ENCODE measurements at places on chromosomes 2 and 18.

GRCh38 chr18:12518326-12518725, 110.6 kb downstream of the PRELID3A start:
- DNase-seq = no peak

DNA sequence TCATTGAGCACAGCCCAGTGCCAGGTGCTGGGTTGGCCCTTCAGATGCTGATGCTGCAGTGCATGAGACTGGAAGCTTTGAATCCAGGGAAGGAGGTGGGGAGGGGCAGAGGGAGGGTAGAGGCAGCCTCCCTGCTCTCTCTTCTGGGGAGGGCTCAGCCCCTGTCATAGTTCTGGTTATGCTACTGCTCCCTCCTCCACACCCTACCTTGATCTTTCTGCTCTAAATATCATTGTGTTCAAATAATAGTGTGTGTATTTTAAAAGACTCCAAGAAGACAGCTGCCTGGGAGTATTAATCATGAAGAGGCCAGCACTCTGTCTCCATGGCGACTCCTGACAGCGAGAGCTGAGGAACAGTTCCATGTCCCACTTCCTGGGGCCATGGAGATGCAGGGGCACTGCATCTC, 3.8 kb upstream of the EGR4 start:
- DNase-seq = no peak

- no peak for DNase-seq
Observed at GRCh38 chr2:139354518-139354917, 574.3 kb upstream of the NXPH2 start.

DNA sequence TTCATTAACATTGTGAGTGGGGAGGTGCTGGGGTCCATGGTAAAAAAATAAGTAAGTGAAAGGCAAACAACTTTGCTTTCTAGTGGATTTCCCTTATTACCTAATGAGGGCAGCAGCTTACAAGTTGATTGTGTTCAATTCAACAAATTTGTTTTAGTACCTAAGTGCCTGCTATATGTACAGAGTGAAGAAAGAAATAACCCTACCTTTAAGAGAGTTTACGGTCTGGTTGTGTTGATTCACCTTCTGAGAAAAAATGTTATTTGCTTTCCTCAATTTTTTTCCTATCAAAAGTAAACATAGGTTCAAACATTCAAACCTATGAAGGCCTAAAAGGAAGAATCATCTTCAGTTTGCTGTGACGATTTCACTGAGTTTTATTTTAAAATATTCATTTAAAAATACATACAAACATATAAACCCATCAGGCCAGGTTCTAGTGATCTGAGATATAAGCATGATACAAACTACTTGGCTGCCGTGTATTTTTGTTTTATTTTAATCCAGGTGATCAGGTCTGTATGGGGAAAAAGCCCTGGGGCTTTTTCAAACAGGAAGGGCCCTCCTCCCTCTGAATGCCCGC, 1.5 kb upstream of the SPTBN1 start:
- peak; percentile 34 for DNase-seq

DNA sequence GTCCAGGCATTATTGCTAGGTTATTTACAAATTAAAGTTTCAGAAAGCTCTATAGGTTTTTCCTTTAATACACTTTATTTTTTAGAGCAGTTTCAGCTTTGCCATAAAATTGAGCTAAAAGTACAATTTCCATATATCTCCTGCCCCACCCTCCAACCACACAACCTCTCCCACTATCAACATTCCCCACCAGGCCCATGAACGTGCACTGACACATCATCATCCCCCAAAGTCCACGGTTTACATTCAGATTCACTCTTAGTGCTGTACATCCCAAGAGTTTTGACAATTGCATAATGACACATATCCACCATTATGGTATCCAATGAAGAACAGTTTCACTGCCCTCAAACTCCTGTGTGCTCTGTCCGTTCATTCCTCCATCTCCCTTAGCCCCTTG, 139.4 kb downstream of the NBAS start:
- no peak for DNase-seq

- no peak for DNase-seq
Observed at GRCh38 chr2:125796784-125797183, 859.2 kb upstream of the GYPC start.

- no peak for DNase-seq
Observed at GRCh38 chr18:76376668-76377358, 118.2 kb downstream of the ZNF516 start.

DNA sequence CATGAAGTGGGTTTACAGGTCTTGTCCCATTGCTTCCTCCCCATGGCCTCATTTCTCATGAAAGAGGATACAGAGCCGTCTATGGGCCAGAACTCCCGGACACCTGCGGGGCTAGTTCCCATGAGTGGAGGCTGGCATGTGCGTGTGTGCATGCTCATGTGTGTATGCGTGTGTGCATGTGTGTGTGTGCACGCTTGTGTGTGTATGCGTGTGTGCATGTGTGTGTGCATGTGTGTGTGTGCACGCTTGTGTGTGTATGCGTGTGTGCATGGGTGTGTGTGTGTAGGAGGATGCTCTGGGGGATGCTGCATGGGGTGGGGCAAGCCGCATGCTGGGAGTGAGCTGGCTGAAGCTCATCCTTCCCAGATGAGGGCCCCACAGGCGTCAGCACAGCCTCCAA, 20.8 kb downstream of the INHBB start:
- no peak for DNase-seq

GRCh38 chr2:216715402-216715974, 20.1 kb upstream of the IGFBP5 start:
- no peak for DNase-seq

DNA sequence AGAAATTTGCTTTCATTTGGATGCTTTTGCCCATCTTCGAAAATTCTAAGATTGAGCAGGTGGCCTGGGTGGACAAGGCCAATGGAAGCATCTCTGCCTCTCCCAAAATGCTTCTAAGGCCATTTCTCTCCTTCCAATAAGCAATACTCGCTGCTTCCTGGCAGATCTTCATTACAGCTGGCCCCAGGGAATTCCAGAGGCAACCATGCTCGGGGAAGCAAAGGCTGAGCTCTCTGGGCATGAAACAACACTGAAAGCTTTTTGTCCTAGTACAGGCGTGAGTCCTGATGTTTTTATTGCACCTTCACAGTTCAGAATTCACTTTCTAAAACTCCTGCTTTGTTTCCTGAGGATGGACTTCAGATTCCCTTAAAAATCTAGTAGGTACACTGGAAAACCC, 11.8 kb upstream of the NEDD4L start:
- DNase-seq = no peak

DNA sequence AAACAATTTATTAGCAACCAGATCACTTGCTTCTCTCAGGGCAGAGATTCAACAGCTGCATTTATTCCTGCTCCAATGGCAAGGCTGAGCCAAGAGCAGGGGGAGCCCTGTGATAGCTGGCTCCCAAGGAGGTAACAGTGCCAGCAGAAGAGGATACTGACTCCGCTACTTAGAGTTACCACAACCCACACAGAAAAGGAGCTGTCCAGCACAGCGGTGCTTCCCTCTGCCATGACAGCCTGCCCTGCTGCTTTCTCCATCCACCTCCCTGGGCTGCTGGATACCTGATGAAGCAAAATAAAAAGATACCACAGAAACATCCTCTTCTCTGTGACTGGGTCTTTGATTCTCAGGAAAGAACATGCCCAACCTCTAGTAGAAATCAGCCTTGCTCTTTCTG, 467.2 kb downstream of the LRRTM4 start:
- DNase-seq = no peak

DNA sequence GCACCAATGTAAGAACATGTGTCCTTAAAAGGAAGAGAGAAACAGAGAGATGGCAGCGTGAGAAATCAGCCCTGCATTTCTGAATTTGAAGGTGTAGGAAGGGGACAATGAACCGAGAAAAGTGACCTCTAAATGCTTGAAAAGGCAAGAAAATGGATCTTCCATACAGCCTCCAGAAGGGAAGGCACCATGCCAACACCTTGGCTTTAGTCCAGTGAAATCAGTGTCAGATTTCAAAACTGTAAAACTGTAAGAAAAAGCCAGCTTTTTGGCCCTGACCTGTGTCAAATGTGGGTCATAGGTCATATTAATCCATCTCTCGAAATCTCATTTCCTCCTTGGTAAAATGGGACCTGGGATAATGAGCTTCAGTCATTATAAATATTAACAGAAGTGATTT, 762.3 kb downstream of the DCDC2C start:
- DNase-seq = no peak

DNA sequence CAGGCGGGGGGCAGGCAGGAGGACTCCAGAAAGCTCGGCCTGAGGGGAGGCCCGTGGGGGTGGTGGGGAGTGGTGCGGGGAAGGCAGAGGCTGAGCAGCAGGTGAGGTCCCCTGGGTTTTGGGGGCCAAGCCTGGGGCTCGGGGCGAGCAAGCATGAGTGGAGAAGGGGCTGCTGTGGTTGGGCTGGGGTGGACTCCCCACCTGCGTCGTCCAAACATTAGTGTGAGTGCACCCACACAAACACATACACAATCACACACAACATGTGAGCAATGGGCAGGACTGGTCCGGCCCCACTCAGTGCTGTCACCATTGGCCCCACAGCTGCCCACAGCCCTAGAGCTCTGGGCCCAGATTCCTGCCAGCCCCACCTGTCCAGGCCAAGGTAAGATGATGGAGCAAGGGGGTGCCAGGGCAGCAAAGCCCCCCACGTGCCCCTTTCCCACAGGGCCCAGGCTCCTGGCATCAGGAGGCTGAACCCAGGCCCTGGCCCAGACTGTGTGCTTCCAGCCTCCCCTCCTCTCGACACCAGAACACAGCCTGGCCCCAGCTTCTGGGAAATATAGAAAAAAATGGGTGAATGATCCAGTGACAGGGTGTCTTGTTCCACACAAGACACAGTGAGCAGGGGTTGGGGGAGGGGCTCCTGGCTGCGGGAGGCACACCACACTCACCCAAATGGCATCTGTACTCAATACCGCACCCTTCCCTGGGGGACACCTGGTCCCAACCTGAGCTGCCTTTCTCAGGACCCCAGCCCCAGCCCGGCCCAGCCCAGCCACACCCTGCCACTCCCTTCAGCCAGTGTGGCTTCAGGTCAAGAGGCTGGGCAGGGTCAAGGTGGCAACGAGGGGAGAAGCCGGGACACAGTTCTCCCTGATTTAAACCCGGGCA, 463 bp upstream of the ALPP start:
- no peak for DNase-seq

- DNase-seq = no peak
Observed at GRCh38 chr2:179932786-179933185, 71.4 kb upstream of the ZNF385B start.

GRCh38 chr2:151670346-151670745, 63.9 kb downstream of the NEB start:
- no peak for DNase-seq

DNA sequence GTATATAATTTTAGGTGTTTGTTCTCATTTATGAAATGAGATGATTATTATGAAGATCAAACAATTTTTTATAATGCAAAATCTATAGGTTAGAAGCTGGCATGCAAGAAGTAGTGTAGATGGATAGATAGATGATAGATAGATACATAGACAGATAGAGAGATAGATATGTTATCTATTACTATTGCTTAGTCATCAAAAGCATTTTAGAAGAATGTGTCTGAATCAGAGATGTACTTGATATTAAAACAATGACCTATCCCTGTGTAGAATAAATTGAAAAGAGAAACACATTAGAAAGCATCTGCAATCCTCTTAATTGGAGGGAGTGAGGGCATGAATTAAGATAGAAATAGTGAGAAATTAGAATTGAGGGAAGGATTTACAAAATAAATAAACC, 436.2 kb upstream of the NXPH2 start:
- DNase-seq = no peak

DNA sequence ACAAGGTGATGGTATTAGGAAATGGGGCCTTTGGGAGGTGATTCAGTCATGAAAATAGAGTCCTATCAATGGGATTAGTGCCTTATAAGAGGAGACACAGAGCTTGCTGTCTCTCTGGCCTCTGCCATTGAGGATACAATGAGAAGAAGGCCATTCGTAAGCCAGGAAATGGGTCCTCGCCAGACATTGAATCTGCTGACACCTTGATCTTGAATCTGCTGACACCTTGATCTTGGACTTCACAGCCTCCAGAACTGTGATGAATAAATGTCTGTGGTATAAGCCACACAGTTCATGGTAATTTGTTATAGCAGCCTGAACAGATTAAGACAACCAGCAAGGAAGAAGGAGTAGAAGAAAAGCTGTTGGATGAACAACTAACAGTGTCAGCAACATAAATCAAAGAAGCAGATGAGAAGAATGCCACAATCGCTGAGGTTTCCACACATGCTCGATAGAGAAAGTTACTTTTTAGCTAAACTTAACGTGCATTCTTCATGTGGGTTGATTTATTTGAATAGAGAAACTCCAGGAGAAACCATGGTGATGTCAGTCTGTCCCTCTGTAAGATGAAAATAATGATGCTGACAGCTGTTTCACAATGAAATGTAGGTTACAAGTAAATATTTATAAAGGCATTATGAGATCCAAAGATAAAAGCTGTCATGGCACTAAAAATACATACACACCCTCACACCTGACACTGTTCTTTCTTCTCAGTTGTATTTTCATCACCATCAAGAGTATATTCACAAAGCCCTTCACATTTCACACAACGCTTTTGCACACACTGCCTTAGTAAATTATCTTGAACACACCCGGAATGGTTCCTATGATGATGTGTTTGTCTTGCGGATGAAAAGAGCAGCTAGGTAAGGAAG, 153.7 kb upstream of the NCK2 start:
- DNase-seq = peak; percentile 59

- DNase-seq = peak; percentile 5
Observed at GRCh38 chr2:227536445-227536844, 62.2 kb upstream of the SCYGR2 start.

DNA sequence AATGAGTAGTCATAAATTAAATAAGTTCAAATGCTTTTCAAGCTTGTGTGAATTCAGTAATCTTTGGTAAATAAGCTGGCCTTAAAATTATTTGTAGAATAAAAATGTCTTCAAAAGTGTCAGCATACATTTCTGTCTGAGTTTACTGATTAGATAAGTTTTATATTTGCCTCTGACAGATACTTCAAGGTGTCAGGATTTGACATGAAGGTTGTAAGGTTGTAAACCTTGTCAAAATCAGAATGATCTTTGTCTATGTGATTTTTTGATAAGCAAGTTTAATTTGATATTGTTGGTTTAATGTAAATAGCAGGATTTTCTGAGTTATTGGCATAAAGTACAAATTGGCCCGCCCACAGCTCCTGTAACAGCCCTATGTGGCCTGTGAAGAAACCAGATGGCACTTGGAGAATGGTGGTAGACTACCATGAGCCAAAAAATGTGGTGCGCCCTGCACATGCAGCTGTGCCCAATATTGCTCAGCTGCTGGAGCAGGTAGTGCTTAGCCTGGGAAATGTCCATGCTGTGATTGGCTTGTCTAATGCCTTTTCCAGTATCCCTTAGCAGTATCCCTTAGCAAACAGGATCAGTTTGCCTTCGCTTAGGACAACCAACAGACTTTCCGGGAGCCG, 188.0 kb upstream of the SPHKAP start:
- no peak for DNase-seq

DNA sequence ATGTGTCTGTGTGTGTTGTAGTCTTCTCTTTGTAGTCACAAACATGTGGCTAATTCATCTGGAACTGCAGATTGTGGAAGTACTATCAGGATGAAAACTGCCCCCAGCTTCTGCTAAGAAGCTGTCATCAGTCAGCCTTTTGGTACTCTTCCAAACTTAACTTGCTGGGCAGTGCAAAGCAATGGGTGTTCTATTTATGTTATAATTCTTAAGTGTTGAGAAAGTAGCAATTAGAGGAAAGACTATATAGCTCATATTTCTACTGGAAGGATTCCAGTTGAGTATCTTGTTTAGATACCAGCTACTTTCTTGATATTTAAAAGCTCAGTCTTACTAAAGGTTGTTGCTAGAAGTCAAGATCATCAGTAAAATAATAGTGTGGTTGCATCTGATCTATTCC, 52.1 kb downstream of the SLC38A11 start:
- DNase-seq = no peak

- no peak for DNase-seq
Observed at GRCh38 chr2:68375582-68375981, 10.5 kb downstream of the PLEK start.

- DNase-seq = no peak
Observed at GRCh38 chr18:75183973-75184493, 24.9 kb downstream of the PTGR3 start.
